Fibroblast of mammary gland (primary cell): ENCODE measurements at places on chromosomes 1 and 21.

GRCh38 chr1:193707271-193708021 is 521.0 kb upstream of the B3GALT2 start:
- DNase-seq, result peak; percentile 14

DNA sequence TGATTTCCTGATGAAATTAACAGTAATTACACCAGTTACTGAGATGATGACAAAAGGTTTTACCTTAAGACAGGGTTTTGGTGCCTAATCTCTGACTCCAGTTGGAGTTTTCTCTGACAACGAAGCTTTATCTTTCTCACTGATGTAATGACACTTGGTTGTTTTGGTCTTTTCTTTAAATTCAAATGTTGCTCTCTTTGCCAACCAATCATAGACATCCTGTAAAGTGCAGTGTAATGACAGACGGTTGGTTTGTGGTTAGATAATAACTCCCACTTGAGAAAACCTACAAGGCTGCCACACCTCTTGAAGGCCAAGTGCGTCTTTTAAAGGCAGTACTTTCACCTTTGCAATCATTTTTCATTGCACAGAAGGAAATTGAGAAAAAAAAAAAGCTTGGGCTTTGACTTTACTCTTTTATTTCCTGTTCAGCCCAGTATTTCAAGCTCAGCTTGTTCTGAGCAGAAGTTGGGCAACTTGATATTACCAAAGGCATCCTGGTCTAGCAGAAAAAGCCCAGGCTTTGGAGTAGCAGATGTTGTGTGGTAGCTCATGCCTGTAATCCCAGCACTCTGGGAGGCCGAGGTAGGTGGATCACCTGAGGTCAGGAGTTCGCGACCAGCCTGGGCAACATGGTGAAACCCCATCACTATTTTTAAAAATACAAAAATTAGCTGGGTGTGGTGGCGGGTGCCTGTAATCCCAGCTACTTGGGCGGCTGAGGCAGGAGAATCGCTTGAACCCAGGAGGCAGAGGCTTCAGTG is 14.9 kb downstream of the PDIK1L start:
- peak; percentile 38 for DNase-seq

DNA sequence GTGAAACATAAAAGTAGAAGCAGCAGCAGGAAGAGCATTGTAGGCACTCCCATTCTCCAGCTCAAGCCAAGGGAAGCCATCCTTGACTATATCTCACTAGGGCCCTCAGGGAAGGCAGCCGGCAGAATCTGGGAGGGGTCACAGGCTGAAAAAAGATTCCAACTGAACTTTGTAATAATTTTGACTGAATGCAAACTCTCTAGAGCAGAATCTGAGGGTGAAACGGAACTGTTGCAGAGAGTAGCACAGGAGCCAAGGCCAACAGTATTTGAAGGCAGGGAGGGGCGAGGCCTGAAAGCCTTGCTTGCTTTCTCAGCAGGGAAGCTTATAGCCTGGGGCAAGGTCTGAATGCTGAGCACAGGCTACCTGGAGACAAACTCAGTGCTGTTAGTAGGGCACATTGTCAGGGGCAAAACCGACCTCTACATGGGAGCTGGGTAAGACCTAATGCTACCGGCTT is 180.6 kb downstream of the COL24A1 start:
- no peak for DNase-seq

DNA sequence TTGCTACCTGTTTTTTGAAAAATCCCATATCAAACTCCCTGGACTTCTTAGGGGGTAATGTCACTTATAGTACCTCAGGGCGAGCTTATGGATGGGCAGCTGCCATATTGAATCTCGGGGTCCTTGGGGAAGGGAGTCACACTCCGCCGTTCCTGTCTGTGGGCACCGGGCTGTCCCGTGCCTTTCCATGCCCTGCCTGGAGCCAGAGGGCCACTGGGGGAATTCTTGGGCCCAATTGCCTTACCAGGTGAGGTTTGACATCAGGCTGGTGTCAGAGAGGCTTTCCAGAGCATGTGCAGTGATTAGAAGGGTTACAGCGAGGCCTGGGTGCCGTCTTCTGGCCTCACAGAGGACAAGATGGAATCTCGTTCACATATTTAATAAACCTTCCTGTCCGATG is 28.8 kb downstream of the QSOX1 start:
- no peak for DNase-seq

DNA sequence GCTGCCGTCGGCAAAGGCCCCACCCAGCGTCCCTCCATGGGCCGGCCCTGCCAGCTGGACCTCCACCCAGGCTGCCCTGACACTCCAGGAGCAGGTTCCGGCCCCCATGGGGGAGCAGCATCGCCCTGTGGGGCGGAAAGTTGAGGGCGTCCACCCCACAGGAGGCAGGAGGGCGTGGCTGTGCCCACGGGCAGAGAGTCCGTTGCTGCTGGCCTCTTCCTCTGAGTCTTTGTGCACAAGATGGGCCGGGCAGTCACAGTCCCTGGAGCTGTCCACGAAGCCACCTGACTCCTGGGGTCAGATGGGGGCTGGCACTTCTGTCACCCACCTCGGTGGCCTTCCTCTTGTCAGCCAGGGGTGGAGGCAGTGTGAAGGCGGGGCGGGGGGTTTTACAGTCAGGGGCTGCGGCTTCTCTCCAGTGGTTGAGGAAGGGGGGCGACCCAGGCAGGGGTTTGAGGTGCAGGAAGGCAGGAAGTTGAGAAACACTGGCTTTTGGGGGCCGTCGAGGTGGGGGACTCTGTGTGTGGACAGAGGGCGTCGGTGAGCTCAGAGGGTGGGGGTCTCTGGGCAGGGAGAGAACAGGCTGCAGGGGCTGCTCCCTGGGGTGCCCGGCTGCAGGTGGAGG is 67.2 kb upstream of the TTC34 start:
- no peak for DNase-seq

DNA sequence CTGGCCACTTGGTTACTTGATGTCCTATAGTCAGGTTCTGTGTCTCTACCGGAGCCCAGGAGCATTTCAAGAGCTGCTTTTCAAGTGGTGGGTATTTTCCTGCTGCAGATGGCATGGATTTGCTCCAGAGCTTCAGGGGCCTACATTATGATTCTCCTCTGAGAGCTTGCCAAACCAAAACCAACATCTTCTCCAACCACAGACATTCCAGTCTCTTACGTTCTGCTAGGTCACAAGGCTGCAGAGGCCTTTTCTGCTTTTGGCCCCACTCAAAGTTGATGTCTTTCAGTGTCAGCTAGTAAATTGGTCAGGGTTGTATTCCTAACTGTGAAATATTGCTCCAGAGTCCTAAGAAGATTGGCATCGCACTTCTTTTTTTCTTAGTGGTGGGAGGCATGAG is 14.7 kb upstream of the AQP10 start:
- DNase-seq, result no peak

GRCh38 chr21:39080366-39080765 is 102.9 kb downstream of the PSMG1 start:
- no peak for DNase-seq

DNA sequence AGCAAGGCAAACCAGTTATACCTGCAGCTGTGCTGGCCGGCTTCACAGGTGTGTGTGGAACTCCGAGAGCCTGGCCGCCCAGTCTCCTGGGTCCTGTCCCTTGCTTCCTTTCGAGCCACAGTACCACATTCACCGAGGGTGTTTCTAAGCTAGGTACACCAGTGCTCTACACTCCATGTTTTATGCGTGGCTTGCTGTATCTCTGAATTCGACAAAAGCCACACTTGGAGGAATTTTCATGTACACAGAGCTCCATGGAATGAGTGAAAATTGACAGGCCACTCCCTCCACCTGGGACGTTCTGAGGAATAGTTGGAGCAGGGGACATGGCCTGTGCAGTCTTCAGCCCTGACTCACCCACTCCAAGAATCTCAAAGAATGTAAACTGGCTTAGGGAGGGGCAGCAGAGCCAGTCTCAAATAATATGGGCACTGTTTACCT is 14.0 kb downstream of the ETS2 start:
- no peak for DNase-seq

DNA sequence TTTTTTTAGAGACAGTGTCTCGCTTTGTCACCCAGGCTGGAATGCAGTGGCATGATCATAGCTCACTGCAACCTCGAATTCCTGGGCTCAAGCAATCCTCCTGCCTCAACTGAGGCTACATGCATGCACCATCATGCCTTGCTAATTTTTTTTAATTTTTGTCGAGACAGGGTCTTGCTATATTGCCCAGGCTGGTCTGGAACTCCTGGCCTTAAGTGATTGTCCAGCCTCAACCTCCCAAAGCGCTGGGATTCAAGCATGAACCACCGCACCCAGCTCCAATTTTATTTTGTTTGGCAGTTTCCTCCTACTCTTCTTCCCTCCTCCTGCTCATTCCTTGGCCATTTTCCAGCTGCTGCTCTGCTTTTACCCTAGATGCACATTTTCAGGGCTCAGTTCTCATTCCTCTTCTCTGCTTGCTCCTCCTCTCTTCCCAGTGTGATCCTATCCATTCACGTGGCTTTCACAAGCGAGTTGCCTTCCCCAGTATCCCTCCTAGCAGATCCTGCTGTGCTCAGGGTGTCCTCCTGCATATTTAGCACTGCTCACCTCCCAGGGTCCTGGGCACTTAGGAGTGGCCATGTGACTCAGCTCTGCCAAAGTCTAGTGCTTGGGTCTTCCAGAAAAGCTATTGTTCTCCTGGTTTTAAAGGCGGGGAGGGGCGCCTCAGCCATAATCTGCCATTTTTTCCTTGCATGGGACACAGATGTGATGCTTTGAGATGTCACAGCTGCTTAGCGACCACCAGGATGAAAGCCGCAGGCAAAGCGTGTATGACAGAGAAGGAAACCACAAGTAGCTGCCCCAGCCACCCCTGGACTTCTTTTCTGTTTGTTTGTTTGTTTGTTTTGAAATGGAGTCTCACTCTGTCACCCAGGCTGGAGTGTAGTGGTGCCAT is 33.7 kb downstream of the PSEN2 start:
- DNase-seq, result peak; percentile 74

DNA sequence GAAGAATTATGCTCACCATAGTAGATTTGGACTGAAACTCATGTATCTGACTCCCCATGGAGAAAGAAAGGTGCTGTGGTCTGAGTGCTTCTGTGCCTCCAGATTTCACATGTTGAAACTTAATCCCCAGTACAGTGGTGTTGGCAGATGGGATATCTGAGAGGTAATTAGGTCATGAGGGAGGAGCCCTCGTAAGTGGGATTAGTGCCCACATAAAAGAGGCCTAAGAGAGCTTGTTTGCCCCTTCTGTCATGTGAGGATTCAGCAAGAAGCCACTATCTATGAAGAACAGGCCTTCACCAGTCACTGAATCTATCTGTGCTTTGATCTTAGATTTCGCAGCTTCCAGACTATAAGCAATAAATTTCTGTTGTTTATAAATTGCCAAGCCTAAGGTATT is 150.1 kb downstream of the PLPP3 start:
- DNase-seq, result no peak

GRCh38 chr1:96524100-96524499 is 197.5 kb upstream of the PTBP2 start:
- no peak for DNase-seq

DNA sequence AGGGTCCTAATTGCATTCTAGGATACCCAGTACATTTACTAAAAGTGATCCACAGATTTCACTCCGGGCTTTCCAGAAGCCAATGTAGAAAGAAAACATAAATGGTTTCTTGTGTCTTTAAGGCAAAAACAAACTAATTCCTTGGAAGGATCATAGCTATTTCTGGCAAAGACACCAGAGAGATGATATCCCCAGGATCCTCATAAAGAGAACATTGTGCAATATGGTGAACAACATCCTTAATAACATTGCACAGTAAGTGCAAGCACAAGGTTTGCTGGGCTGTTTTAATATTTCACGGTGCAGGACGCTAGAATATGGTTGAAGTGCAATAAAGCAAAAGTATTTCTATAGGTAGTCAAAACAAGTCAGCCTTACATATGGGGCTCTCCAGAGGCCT is 83.0 kb downstream of the NTPCR start:
- peak; percentile 76 for DNase-seq

GRCh38 chr1:109927911-109928321 is 17.3 kb downstream of the CSF1 start:
- peak; percentile 98 for DNase-seq

DNA sequence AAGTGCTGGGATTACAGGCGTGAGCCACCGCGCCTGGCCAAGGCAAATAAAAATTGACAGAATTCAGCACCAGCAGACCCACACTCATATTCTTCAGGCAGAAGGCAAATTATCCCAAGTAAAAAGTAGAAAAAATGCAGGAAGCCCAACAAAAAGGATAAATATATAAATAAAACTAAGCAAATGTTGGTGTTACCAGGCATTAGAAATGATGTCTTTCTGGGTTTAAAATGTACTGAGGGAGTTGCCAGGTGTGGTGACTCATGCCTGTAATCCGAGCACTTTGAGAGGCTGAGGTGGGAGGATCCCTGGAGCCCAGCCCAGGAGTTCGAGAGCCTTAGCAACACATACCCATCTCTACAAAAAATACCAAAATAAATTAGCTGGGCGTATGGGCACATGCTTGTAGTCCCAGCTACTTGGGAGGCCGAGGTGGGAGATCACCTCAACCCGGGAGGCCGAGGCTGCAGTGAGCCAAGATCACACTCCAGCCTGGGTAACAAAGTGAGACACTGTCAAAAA is 6.3 kb downstream of the INTS11 start:
- peak; percentile 97 for DNase-seq

DNA sequence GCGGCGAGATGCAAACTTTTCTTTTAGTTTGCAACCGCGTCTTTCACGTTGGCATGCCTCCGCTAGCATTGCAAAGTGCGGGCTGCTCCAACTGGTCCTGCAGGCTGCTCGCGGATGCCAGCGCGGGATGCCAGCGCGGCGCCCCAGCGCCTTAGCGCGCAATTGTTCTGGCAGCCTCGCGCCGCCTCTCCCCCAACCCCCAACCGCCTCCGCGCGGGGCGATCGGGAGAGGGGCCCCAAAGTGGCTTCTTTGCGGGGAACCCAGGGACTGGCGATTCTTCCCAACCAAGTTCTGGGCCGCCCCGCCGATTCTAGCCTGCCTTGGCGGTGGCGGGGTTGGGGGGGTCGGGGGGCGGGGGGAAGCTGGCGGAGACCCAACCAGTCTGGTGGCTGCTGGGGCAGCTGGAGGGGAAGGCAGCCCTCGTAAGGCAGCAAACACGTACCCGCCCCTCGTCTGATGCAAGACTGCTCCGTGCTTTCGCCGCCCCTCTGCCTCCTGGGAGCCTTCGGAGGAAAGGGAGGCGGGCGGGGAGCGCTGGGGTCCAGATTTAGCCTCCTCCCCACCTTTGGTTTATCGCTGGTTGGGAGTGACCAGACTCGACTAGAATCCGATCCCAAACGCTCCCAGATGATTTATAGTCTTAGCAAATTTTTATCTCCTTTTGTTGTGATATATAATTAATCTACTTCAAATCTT is 756 bp downstream of the PHGDH start:
- DNase-seq, result peak; percentile 84

DNA sequence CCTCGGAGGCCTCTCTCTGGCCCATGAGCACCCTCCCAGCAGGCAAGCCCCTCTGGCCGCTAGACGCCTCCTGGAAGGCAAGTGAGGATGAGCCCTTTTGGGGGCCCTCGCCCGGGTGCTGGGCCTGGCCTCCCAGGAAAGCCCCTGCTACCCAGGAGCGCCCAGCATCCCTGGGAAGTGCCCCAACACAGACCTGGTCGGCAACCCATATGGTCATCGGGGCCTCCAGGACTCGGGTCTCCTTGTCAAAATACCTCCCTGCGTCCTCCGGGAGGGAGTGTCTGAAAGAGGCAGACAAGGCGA is 21.0 kb upstream of the TMEM52 start:
- DNase-seq, result no peak

- no peak for DNase-seq
These were observed 18.2 kb upstream of the TRNAU1AP start for GRCh38 chr1:28534671-28535070.

- no peak for DNase-seq
These were observed 12.4 kb upstream of the TCHH start for GRCh38 chr1:152127673-152128072.
